Heart left ventricle (tissue), 16 donors: ENCODE measurements at places on chromosomes 6 and 20. TPM values are rescaled to one million over a fixed set of nuclear protein-coding genes. Genes with fewer than 3 reads are reported as not detected.

Gene ADGRF1
- not detected for polyA plus RNA-seq

Gene MUCL3
- polyA plus RNA-seq: not detected

Gene ATP5F1E
- polyA plus RNA-seq: 130 TPM

Gene DDR1
- polyA plus RNA-seq: 14.1 TPM

Gene SLC12A5
- polyA plus RNA-seq: not detected

Gene HTR1E
- not detected for polyA plus RNA-seq

Gene BNIP5
- polyA plus RNA-seq: not detected

DNA sequence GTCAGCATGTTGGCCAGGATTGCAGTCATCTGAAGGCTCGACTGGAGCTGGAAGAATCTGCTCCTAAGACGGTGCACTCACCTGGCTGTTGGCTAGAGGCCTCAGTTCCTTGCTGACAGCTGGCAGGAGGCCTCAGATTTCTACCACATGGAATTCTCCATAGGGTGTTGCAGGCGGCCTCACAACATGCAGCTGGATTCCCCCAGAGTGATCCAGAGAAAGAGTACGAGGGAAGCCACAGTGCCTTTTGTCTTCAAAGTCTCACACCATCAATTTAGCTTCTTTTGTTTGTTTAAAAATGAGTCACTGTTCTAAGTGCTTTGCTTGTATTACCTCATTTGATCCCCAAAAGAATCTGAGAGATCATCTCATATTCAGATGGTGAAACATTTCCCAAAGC is 65.5 kb upstream of the FYN start:
- DNase-seq: no peak

- no peak for DNase-seq
Measured at GRCh38 chr6:1322696-1323219, 10.9 kb downstream of the FOXQ1 start.

DNA sequence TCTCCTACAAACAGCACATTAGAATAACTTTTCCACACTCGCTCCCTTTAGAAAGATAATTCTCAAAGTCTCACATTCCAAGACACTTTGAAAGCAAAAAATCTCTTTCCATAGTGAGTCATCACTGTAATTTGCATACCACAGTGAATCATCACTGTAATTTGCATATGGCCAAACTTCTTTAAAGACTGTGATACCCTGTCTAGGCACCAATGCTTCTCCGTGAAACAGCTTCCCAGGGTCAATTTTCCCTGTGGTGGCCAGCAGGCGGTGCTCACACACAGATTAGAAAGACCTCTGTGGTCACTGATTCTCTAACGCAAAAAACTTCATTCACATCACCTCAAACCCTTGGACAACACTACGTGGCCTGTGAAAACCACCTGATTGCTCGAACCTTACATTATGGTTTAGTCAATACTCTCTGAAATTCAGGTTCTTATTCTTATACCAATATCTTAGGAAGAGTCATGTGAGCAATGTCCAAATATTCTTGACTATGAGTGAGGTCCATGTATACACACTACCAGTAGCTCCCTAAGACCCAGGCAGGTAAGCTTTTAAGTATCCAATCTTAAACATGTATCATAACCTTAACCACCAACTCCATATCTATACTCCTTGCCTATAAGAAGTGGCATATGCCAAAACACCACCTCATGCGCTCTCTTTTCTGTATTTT is 78.5 kb upstream of the PHACTR1 start:
- DNase-seq: peak; percentile 20

DNA sequence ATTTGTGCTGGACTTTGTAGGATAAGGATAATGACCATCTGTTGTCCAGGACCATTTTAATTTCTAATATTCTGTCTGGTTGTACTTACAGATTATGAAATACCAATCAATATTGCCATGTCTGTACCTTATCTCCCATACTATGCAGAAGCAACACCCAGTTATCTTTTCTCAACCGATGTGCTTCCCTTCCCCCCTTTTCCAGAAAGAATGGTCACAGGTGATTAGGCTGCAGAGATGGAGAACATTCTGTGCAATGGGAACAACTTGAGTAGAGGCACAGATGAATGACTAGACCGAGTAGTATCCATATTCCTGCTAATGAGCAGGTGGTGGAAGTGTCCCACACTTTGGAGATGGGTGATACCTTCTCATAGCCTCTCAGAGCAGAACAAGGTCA is 10.5 kb downstream of the RALY start:
- DNase-seq: no peak

- DNase-seq: no peak
Measured at GRCh38 chr6:149933461-149933860, 8.4 kb upstream of the ULBP2 start.

DNA sequence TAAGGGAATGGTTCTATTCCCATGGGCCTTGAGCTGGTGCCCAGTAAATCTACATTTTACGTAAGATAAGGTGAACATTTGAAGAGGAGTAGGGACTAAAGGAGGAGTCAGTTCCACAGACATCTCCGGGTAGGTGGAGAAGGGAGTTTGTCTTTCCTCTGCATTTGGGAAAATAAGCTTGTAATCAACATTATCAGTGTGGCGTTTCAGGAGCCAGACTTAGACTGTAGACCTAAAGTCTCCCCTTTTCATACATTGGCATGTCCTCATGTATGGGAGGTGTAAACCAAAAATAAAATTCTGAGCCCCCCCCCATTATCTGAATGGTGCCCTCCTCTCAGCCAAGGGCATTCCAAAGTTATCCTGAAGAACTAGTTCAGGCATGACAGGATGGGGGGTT is 40.2 kb downstream of the NINL start:
- DNase-seq: no peak

- DNase-seq: no peak
Measured at GRCh38 chr6:130913120-130913519, 85.9 kb downstream of the SMLR1 start.

GRCh38 chr6:39610221-39610620 is 115.0 kb downstream of the KIF6 start:
- no peak for DNase-seq

GRCh38 chr6:111909238-111909637 is 36.0 kb upstream of the FYN start:
- no peak for DNase-seq

GRCh38 chr6:134739299-134740026 is 210.4 kb downstream of the ALDH8A1 start:
- no peak for DNase-seq

DNA sequence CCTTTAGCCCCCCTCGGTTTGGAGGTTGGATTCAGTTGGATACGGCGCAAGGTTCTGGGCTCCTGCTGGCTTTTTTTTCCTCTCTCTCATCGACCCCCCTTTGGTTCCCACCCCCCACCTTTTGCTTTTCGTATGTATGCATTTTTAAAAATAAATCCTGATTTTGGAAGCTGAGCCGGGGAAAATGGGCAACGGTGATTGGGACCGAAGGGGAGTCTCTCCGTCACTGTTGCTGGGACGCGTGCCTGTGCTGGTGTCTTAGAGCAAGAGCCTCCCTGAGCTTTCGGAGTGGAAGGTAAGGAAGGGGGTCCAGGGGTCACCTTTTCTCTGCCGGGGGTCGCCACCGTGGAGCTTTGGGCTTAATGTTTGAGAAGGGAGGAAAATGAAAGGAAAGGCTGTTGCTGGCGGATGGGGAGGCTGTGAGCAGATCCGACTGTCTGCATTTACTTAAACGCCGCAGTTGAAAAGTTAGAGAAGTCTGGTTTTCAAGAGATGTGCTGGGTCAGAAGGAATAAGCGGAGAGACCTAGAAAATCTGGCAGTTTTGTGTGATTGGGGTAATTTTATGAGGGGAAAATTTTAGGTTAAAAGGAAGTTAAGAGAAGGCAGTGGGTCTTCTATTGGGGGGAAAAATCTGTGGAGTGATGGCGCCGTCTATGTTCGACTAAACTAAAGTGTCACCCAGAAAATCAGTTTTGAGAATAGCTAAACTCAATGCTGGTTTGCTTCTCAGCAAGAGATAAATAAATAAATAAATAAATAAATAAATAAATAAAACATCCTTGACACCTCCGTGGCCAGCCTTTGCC is 828 bp downstream of the ADGRB3 start:
- DNase-seq: peak; percentile 21

DNA sequence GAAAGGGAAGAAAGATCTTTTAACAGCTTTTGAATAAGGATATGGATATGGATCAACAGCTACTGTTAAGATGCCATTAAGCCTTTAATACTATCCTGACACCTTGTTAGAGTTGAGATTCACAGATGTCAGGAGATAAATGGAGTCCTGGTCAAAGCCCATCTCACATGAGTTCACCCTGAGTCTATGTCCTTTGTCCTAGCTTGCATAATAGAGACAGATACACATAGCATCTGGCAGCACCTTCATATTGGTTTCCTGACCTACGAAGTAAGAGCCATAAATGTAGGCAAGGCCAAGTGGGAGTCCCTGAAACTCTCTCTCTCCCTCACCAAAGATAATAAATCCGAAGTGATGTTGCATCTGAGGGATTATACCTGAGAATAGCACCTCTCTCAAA is 79.1 kb upstream of the F13A1 start:
- no peak for DNase-seq

GRCh38 chr6:29295181-29295585 is 6.3 kb upstream of the OR14J1 start:
- no peak for DNase-seq

DNA sequence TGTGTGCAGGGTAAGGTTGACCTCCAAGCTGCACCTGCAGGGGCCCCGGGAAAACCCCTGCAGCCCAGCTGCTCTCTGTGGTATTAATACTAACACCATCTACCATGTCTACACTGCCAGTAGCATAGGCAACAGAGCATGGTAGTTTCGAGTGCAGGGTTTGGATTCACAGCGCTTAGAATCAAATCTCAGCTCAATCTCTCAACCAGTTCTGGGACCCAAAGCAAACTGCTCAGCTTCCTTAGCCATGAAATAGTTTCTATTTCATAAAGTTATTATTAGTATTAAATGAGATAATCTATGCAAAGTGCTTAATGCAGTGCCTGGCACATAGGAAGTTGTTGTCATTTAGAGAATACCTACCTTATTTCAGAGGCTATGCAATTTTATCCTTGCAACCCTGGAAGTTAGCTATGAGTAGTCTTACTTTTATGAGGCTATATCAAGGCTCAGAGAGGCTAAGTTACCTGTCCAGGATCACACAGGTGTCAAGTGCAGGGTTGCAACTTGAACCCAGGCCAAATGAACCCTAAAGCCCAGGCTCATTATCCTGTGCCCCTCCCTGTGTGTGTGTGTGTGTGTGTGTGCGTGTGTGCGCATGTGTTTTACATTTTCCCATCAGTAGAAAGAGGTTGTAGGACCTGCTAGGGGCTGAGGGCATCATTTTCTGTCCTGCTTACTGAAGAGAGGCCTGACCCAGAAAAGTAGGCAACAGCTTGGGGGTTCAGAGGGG is 27.6 kb upstream of the MRPS18A start:
- no peak for DNase-seq

DNA sequence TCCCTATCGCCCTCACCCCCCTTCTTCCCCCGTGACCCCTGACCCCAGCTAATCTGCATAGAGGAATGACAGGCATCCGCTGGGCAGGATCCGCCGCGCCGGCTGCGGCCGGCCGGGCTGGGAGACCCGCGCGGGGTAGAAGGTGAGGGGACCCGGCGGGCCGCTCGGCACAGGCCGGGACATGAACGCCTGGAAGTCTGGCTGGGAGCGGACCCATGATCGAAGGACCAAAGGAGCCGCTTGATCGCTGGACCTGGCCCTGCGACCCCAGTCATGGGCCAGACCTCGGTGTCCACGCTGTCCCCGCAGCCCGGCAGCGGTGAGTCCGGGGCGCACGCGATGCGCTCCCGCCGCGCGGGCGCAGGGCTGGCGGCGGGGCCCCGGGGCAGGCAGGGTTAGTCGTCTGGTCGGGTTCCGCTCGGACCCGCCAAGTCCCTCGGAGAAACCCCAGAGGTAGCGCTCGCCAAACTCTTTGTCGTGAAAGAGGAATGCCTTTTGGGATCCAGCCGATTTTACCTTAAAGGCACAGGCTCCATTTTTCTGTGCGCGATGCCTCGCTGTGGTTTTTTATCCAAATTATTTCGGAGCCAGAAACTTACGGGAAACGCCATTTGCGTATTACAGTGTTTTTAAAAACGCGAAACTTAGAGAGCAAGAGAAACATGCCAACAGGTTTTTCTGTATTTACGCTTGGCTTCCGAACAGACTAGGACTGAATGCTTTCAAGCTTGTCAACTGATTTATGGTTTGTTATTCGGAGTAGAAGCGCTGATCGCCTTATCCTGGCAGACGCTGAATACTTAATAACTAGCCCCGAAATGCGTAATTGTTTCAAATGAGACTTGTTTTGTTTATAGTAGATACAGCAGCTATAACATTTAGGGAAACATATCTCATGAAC is at the start of gene PHACTR2:
PHACTR2 (plus strand) TSS at position 75 of the 901 bp plus-strand sequence; CDS start at position 274, 199 bp downstream.
- DNase-seq: peak; percentile 88

GRCh38 chr6:31308050-31308844 is 36.4 kb upstream of the HLA-C start:
- peak; percentile 39 for DNase-seq

DNA sequence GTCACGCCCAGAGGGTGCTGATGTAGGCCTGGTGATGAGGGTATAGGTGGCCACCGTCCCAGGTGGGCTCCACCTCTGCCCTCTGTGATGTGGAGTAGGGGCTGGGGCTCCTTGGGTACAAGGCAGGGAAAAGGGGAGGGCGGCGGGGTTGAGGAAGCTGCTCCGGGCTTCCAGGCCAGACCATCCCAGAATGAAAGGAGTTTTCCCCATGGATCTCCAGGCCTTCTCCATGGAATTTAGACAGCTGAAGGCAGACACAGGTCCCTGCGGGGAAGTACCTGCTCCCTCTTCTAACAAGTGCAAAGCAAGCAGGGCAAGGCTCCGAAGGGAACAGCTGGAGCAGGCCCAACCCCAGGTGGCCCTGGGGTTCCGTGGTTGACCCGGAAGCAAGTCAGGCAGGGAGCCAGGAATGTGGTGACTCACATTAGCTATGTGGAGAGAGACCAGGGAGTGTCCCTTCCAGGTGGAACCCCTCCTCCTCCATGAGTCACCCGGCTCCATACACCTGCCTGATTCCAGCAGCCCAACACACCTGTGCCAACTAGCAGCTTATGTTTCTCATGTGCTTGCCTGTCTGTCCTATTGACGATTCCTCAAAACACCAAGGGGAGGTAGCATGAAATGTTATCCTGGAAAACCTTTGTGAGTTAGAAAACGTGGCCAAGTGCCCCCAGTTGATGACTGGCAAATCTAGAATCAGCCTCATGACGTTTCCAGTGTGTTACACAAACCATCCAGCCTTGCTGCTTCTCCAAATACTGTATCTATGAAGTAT is 59.7 kb upstream of the SNX9 start:
- DNase-seq: no peak

DNA sequence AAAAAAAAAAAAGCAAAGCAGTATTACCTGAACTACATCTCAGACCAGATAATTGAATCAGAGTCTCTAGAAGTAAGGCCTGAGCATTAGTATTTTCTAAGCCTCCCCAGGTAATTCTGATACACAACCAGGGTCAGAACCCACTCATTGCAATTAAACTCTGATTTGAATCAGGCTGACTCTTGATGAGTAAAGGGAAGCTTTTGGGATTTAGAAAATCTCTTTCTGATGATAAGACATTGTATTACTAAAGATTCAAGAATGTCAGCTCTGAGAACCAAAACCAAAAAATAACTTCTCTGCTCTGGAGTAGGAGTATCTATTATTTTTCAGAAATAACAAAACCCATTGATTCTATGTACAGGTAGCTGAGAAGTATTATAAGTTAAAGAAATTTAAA is 100.1 kb upstream of the COL21A1 start:
- DNase-seq: no peak

- DNase-seq: no peak
Measured at GRCh38 chr20:8218861-8219260, 86.8 kb downstream of the PLCB1 start.

- no peak for DNase-seq
Measured at GRCh38 chr6:167787896-167788562, 38.7 kb upstream of the AFDN start.

- DNase-seq: no peak
Measured at GRCh38 chr6:155374681-155375080, 60.4 kb upstream of the TFB1M start.
